NCI-H187 (cell line): ENCODE measurements at places on chromosomes 13 and 19.

DNA sequence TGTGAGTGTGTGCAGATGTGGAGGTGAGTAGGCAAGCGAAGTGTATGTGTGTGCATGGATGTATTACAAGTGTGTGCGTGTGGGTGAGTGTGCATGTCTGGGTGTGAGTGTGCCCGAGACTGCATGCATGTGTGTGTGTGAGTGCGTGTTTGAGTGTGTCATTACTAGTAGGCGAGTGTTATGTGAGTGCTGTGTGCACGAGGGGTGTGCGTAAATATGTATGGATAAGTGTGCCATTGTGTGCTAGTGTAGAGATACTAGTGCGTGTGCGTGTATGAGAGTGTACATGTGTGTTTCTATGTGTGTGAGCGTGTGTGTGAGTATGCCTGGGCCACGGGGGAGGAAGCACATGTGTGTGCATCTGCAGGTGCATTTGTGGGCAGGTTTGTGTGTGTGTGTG, 53.8 kb downstream of the CELF5 start:
- DNase-seq, result no peak

GRCh38 chr13:100506600-100507422, 81.8 kb downstream of the GGACT start:
- no peak for DNase-seq

GRCh38 chr19:30355586-30355985, 16.6 kb upstream of the ZNF536 start:
- DNase-seq, result no peak

- no peak for DNase-seq
Observed at GRCh38 chr13:32426990-32427851, 709 bp downstream of the N4BP2L1 start.

GRCh38 chr13:92436924-92437323, 789.7 kb upstream of the GPC6 start:
- no peak for DNase-seq

- DNase-seq, result no peak
Observed at GRCh38 chr13:51549593-51549992, 34.7 kb upstream of the WDFY2 start.

DNA sequence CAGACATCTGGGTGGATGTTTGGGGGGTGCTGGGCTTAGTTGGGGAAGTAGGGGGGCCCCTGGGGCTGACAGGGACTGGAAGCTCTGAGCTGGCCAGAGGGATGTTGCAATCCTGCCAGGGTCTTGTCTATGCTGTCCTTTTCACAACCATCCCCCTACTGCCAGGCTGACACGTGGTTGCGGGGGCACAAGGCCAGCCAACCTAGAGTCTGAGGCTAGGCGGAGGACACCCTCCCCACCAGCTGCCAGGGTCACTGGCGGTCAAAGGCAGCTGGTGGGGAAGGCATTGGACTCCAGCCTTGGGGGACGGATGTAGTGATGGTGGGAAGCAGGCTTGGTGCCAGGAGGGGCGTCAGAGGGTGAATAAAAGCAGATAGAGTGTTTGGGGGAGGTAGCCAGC, 1.6 kb upstream of the APOC1 start:
- DNase-seq, result no peak

DNA sequence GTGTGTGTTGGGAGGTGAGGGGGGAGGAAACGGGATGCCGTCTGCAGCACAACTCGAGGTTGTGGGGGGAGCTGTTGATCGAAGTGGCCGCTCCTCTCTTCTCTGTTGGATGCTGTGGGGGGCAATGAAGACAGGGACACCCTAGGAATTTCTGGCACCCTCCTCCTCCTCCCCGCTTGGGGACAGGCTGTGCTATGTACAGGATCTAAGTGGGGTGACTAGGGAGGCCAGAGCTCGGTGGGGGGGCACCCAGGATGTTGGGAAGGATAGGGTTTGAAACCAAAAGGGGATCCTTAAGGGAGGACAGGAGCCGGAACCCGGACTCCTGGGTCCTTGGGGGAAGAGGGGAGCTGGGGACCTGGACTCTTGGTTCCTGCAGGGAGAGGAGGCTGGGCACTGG, 2.0 kb downstream of the GRIN2D start:
- no peak for DNase-seq

- DNase-seq, result no peak
Observed at GRCh38 chr19:45547965-45548609, 36.5 kb downstream of the OPA3 start.

GRCh38 chr19:34692549-34692948, 15.1 kb downstream of the ZNF302 start:
- no peak for DNase-seq

DNA sequence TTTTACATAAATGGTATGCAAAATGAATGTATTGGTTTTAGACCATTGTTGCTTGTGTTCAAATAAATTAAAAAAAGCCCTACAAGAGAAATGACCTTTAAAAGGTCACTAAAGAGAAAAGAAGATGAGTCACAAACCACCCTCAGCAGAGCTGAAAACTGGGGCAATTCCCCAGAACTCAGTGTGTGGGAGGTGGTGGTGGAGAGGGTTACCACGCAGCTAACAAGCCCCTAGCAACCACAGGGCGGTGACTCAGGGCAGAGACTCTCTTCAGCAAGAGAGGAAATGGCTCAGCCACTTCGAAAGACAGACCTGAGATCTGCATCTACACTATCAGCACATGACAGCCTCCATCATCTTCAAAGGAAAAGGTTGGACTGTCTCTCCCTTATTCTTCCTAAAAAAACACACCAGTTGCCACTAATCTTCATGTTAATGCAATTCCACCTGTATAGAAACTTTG, 29.4 kb upstream of the NDFIP2 start:
- DNase-seq, result no peak

DNA sequence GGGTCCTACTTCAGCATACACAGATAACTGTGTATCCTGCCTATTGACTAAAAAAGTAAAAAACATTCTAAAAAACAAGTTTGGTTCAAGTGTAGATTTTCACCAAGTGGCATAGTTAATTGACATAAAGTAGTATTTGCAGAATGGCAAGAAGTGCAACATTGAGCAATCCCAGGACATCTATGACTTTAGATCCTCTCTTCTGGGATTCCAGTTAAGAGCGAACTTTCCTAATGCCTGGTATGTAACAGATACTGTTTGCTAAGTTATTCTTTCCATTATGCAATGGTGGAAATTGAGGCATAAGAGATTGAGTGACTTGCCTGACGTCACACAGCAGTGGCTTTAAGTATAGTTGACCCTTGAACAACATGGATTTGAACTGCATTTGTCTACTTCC, 96.1 kb downstream of the ZMYM2 start:
- DNase-seq, result no peak

DNA sequence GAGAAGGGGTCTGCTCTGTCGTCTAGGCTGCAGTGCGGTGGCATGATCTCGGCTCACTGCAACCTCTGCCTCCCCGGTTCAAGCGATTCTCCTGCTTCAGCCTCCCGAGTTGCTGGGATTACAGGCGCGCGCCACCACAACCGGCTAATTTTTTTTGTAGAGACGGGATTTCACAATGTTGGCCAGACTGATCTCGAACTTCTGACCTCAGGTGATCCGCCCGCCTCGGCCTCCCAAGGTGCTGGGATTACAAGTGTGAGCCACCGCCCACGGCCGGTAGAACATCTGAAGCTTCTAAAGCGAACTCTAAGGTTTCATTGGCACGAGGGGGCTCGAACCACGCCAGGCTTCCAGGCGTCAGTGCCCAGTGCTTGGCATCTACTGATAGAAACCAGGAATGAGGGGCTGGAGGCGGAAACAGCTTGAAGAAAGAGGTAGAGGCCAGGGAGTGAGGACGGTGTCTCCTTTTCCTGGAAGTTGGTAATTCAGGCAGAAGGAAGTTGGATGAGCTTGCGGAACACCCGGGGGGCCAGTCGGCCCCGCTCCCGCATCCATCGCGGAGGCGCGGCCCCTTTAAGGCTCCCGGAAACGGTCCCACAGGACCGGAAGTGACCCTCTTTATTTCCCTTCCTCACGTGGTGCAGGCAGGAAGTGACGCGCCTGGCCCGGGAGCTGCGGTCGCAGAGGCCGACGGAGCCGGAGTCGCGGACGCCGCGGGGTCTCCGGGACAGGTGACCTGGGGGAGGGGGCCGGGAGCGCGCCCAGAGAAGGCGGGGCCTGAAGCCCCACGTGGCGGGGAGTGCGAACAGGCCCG, at the start of gene CCDC9:
Gene CCDC9, plus strand, starts transcription at position 647 of the 814 bp plus-strand sequence. CDS start 1,876 bp downstream, outside the sequence.
- peak; percentile 99 for DNase-seq

GRCh38 chr19:3360421-3361383, 5.7 kb upstream of the NFIC start:
- no peak for DNase-seq

DNA sequence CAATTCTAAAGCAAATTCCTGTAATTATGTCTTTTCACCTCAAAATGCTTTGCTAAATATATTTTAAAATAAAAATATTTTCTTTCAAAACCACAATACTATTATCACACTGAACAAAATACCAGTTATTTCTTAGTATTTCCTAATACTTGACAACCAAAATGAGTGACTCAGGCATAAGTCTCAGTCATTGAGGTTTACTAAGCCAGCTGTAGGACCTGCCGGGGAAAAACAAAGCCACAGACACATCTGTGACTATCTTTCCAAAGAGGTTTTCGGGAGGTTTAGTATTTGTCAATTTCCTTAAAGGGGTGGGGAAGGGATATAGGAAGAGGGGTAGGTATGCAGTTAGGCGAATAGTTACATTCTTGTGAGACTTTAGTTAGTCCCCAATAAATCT, 3.2 kb upstream of the ZNF235 start:
- DNase-seq, result no peak

- no peak for DNase-seq
Observed at GRCh38 chr19:54517483-54517882, 14.9 kb downstream of the LAIR2 start.

GRCh38 chr13:28499609-28500008, 4.7 kb upstream of the FLT1 start:
- no peak for DNase-seq

DNA sequence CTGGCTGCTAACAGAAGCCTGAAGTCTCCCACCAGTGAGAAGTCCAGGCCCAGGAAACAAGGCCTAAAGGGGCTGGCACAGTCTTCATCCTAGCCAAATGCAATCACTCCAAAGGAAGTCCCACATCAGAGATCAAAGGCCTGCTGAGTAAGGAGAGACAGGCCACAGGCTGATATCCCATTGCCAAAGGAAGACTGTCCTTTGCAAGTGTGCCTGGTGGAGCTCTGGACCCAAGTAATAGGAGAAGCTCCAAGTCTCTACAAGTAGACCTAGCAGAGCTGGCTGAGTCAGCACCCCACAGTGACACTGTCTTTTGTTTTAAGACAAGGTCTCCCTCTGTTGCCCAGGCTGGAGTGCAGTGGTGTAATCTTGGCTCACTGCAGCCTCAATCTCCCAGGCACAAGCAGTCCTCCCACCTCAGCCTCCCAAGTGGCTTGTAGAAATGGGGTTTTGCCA, 4.5 kb downstream of the DBP start:
- no peak for DNase-seq

DNA sequence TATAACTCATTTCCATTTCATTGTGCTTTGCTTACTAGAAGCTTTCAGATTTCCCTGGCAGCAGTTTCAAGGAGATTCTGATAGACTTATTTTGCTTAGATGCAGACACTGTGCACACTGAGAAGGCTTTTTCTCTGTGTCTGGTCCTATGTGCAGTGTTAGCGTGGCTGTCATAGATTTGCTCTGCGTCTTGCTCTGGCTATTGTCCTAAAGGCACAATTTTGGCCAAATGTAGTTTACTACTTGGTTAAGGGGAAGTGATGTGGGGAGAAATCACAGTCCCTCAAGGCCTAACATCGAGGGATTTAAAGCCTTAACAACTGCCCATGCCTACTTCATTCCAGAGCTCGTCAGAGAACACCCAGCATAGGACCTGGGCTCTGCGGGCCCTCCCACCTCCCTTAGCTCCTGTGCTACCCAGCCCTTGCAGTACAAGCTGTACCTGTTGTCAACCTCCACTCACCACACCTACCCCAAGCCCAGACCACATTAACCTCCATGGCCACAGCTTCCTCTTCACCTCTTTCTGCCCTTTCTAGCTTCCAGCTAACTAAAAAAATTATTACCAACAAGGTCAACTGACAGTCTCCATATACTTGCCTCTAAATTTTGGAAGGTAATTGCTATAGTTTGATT, 38.9 kb upstream of the KATNAL1 start:
- DNase-seq, result no peak

GRCh38 chr13:79709471-79709870, 228.5 kb downstream of the NDFIP2 start:
- DNase-seq, result no peak

DNA sequence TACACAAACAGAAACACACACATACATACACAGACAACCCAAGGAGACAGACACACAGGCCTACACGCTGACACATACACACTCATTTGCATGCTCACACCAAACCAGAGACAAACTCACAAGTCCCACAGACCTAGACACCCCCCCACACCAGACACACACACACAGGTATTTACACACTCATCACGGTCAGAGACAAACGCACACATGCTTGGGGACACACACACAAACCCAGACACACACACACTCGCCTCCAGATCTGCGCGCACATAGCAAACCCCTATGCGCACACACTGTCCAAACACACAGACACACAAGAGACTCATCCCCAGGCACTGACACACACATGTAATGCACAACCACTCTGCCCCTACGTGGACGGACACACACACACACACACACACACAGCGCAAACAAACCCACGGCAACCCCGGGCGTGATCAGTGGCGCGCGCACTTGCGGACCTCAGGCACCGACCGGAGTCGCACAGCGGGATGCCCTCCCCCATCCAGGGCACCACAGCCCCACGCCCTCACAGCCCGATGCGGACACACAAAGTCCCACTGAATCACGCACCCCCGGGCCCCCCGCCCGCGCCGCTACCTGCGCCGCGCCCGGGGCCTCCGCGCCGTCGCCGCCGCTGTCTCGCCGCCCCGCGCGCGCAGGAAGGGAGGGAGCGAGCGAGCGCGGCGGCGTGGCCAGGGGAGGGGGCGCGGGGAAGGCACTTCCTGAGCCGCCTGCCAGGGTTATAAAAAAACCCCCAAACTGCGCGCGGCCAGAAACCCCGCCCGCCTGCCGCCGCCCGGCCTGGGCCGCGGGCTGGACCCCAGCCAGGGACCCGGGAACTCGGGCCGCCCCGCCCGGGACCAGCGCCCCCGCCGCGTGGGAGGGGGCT, at the start of gene ADAMTS10:
Gene ADAMTS10, minus strand, starts transcription at position 675 of the 895 bp plus-strand sequence. CDS start 5,005 bp downstream, outside the sequence.
- no peak for DNase-seq

DNA sequence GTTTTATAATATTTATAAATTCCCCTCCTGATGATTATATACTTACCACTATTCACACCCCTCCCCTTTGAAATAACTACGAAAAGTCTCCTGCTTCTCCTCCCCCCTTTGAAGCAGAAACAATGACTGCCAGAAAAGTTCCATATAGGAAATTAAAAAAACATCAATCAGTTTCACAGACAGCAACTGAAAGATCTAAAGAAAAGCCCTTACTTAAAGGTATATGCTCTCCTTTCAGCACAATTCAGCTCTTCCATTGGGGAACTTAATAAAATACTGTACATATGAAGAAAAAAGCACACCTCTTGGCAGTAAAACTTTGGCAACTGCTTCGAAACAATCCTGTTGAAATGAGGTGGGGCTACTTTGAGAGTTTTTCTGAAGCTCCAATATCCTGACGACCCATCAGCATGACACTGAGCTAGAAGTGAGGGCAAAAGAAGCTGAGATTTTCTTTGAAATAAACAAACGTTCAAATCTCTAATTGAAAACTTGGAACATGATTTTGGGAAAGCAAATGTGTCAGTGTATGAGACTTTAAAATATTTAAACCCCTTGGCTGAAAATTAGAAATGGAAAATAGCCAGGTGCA, 147.6 kb upstream of the RXFP2 start:
- no peak for DNase-seq

- DNase-seq, result no peak
Observed at GRCh38 chr13:75285310-75285709, 196.7 kb downstream of the TBC1D4 start.
